ENCODE measurements at places on chromosomes 5 and 9. TPM values are rescaled to one million over a fixed set of nuclear protein-coding genes. Genes with fewer than 3 reads are reported as not detected.
A peak's percentile ranks its signal among the peaks of the same experiment; 100 is the strongest.

GRCh38 chr9:31597977-31598376 is 786.5 kb upstream of the ACO1 start:
- DNase-seq = no peak

DNA sequence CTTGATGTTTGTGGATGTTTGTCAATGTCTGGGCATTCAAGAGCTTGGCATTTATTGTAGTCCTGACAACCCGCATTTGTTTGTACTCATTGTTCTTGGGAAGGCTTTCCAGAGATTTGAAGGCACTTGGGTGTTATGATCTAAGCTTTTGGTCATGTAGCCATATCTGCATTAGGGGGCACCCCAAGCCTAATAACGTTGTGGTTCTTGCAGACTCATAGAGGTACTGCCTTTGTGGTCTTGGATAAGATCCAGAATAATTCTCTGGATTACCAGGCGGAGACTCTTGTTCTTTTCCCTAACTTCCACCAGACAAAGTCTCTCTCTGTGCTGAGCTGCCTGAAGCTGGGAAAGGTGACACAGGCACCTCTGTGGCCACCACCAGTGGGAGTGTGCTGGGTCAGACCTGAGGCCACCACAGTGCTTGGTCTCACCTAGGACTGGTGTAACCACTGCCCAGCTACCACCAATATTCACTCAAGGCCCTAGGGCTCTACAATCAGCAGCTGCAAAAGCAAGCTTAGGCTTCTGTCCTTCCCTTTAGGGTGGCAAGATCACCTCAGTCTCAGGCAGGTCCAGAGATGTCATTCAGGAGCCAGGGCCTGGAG is 144.4 kb upstream of the TAS2R1 start:
- no peak for DNase-seq

Gene SPINK4
- not detected for total RNA-seq

DNA sequence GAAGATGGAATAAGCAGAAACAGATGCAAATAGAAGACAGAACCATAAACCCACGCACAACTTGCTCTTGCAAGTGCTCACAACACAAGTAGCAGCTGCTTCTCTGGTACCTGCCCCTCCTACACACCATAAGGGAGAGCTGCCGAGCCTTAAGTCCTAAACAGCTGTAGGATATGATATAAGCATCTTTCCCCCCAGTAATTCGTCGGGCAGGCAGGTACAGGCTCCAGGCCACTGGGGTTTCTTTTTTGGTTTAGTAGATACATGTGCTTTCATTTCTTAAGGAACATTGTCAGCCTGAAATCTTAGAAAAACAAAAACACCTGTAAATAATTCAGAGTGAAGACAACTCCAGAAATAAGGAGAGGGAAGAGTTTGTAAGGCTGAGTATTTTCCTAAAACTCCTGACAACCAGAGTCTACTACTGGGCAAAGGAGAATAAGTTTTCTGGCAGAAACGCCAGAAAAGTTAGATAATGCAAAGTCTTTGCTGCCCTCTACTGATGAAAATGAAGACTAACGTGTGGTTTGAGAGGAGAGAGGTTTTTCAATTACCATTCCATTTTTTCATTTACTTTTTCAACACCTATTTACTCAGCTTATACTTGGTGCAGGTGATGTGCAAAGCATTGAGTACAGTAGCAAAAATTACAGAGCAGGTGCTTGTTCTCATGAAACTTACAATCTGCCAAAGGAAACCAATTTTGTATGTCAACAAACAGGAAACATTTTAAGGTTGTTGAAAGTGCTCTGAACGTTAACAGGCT is 20.1 kb upstream of the TCERG1 start:
- no peak for DNase-seq

DNA sequence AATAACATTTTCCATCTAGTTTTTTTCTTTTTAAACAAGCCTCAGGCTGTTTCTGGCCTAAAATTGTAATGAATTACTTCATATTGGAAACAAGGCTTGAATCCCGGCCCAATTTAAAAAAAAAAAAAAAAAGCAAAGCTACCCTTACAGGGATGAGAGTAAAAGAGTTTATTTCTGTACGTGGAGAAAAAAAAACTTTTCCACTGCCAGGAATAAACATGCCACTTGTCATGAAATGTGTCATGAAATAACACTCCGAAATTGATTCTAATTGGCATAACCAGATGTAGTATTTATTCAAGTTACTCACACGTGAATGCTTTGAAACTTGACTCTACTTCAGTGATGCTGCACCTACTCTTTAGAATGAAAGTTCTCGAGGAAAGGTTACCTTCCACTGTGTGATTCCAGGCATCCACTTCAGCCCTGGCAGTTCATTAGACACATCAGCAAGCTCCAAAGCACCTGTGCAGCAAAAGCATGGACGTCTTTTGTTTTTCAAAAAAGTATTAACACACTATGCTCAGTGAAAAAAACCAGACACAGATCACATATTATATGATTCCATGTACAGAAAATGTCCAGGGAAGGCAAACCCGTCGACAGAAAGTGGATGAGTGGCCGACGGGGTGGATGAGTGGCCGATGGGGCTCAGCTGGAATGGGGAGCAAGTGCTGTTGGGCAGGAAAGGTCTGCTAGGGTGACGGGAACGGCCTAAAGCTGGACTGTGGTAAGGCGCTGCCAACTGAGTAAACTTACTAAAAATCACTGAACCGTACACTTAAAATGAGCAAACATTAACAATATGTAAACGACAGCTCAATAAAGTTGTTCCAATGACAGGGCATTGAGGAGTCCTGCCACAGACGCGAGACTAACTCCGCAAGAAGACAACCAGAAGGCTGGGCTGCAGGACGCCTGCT is 21.2 kb downstream of the NSUN2 start:
- no peak for DNase-seq

DNA sequence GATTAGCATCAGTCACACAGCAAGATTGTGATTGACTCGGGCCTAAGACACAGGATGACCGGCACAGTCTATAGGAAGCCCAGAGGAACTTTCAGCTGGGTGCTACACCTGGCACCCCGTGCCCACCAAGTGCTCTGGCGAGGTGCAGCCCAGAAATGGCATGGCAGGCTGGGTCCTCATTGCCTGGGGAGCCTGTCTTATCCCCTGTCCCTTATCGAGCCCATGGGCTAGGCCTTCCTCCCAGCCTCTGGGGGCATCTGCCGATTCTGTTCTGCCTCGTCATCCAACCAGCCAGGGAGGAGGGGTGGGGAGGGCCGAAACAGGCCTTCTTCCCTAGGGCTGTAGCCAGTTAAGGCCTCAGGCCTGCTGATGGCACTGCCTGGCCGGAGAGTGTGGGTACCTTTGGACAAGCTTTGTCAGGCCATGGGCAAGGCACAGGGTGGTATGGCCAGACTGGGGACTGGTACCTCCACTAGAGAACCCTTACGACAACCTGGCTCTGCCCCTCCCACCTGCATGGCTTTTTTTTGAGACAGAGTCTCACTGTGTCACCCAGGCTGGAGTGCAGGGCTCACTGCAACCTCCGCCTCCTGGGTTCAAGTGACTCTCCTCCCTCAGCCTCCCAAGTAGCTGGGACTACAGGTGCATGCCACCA is 1.6 kb downstream of the GRK6 start:
- DNase-seq = peak; percentile 39

DNA sequence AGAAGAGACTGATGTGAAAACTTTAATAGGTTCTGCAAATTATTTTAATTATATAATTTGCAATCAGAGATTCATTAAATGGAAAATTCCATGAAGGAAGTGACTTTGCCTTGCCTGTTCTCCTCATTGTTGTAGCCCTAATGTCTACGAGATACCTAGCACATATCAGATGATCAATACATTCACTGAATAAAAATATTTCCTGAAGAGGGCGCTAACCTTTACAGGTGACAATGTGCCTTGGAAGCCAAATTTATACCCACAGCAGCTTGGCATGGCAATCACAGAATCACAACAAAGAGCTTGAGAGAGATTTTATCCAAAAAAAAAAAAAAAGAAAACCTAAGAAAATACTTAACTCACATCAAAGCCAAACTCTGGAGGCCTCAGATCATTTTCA is 17.4 kb downstream of the HAUS6 start:
- peak; percentile 69 for DNase-seq

Gene NMUR2
- total RNA-seq = not detected

Gene HAVCR1
- 7.2 TPM for total RNA-seq

Gene PCDHB9
- not detected for total RNA-seq

GRCh38 chr9:14270358-14271092 is 43.4 kb downstream of the NFIB start:
- no peak for DNase-seq
